A549 (cell line): ENCODE measurements at places on chromosomes 16 and 17. TPM values are rescaled to one million over a fixed set of nuclear protein-coding genes. Genes with fewer than 3 reads are reported as not detected.

Gene WNT9B
- polyA plus RNA-seq, result 0.05 to 0.17 TPM (median 0.07 TPM) in 3 replicates

DNA sequence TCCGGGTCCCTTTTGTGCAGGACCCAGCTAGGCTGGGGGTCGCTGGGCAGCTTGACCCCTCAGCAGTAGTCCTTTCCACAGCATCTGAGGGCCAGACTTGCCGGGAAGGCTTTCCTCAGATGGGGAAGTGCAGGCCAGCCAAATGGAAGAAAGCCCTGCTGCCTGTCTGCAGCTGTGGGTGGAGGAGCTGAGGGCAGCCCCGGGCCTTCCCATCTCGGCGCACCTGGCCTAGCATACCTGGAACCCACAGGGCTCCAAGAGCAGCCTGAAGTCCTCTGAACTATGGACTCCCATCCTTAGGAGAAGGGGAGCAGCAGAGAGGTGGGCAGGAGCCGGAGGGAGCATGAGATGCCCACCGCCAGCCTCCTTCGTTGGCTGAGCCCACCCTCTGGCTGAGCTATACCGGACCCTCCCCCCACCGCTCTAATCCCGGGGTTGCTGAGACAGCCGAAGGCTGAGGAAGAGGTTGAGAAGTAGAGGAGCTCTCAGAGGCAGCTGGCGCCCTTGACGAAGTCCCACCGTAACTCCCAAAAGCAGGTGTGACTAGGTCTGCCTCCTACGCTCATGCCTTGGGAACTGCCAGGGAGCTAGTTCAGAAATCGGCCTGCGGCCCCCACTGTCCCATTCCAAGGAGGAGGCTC, 13.2 kb downstream of the UBALD2 start:
- DNase-seq, result no peak

DNA sequence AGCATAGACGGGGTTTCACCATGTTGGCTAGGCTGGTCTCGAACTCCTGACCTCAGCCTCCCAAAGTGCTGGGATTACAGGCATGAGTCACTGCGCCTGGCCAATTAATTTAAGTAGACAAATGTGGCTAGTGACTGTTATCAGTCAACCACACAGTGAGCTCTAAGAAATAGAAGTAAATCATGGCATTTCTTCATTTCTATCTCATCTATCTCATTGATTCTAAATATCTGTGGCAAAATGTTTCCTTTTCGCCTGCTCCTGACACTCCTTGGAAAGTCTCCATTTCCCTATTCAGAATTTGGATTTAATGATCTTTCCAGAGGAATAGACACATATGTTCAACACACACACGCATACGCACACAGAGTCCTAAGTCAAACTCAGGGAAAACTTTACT, 81.3 kb downstream of the HIC1 start:
- no peak for DNase-seq

DNA sequence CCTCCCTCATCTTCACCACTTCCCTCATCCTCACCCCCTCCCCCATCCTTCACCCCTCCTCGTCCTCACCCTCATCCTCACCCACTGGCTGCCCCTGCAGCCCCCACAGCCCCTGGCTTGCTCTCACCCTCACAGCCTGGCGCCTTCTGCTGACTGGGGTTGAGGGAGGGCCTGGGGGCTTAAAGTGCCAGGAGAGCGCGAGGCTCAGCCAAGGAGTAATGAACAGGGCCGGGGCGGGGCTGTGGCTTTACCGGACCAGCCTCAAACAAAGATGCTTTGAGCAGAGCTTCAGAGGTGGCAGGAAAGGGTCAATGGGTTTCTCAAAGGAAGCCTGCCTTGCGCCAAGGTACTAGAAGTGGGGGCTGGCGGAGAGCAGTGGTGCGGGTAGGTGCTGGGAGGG, at the start of gene PRSS33:
TSS of gene PRSS33 (minus strand) at position 155 of the 400 bp plus-strand sequence. CDS start 1,013 bp downstream, outside the sequence.
- DNase-seq, result no peak

- DNase-seq, result peak; percentile 3
Observed at GRCh38 chr16:6684076-6684673, 648.5 kb upstream of the RBFOX1 start.

DNA sequence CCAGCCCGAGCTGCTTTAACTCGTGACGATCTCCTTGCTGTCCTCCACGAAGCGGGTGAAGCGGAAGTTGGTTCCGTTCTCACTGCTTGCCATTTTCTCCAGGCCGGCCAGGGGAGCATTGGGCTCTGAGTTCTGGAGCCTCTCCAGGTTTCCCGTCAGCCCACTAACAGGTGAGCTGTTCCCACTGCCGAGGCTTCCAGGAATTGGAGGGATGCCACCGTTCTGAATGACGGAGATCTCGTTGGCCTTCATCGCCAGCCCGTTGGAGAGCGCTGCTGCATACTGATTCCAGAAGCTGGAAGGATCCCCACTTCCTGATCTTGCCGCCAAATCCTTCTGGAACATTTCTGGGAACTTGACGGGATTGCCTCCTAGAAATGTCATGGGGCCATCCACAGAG, 14.0 kb downstream of the SALL1 start:
- no peak for DNase-seq

GRCh38 chr16:9607515-9608230, 516.2 kb downstream of the HAPSTR1 start:
- DNase-seq, result no peak

DNA sequence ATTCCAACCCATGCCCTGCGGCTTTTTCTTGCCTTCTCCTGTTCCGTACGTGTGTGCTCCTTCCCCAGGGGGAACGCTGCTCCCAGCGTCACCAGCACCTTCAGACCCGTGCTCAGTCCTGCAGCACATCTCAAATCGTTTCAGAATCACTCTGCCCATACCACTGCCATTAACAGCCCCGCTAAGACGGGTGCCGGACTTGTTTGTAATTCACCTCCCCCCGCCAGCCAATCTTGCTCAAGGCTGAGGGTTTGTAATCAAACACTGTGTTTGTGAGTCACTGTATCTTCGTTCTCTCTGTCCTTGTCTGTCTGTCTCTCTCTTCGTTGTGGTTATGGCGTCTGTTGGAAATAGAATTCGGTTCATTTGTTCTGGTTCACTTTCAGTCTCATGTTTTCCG, 17.3 kb downstream of the CARD14 start:
- peak; percentile 58 for DNase-seq

DNA sequence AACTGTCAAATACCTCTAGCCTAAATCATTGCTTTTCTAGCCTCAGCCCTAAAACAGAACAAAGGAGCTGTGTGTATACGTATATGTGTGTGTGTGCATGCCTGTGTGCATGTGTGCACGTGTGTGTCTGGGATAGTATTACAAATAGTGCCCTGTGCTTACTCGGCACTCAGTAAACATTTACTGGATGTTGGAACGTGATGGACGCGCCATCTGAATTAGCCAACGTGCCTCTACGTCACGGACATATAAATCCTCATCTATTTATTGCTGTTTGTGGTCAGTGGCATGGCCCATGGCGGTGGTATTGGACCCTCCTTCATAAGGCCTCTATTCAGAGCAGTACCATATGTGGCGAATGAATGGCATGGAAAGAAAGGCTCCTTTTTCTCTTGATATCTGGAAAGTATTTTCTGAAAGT, 37.5 kb downstream of the WWP2 start:
- no peak for DNase-seq

DNA sequence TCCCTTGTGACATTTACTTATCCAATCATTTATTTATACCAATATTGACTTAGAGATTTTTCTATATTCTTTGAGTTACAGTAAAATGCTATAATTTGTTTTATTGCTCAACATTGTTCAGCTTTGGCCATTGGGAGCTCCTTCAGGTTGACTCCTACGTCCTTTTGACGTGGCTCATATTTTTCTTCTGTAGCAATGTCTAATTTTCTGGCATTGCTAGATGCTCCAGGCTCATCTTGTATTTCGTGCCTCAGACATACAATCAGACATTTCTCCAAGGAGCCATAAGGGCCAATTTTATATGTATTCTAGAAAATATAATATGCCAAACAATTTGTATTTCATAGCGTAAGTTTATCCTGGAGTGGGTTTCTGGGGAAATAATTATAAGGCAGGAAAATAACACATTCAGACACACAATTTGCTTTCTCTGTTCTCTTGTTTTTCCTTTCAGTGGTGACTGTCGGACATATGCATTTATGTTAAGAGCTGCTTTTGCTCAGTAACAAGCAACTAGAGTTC, 355.1 kb upstream of the MON1B start:
- DNase-seq, result no peak
